Activated CD4-positive, alpha-beta T cell treated with anti-CD3 and anti-CD28 coated beads, Interleukin-2, amount 10 ng/mL, durations not matched to agents 24 days and 14 days (primary cell): ENCODE measurements at places on chromosomes 7 and 10. TPM values are rescaled to one million over a fixed set of nuclear protein-coding genes. Genes with fewer than 3 reads are reported as not detected.

The MNX1 gene
- total RNA-seq: not detected in 2 replicates

GRCh38 chr7:116331020-116331419 is 120.7 kb downstream of the TES start:
- DNase-seq: no peak
- no peaks in the 10 kb centered on the region for H3K4me1 ChIP-seq
- H3K36me3 ChIP-seq: no peaks in the 10 kb centered on the region
- H3K27ac ChIP-seq: no peak overlapping the region

DNA sequence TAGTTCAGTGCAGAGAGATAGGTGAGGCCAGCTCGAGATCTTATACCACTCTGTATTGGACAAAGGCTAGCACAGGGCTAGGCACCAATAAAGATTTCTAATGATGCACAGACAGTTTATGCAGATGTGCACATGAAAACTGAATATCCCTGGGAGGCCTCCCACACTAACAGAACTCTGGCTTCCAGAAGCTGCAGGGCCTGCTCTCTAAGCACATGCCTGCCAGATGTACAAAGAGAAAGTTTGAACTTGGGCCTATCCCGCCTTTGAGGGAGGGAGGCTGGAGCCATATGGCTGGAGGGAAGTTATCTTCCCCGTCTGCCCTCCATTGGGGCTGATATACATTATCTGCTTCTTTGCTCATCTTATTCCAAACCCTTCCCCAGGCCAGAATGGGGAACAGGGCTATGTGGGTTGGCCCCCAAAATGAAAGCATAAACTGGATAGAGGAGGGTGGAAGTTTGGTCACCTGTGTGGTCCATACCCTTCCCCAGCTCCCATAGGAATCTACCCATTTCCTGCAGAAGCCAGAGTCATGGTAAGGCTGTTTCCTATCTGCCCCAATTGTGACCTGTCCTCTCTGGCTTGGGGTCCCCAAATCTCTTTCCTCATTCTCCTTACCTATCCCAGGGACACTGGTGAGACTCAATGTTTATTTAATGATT is 3.8 kb downstream of the KAZALD1 start:
- H3K4me1 ChIP-seq: peaks cover 23% of the 10 kb centered on the region
- H3K36me3 ChIP-seq: no peaks in the 10 kb centered on the region
- no peak overlapping the region for H3K27ac ChIP-seq
- peaks cover 47% of the 10 kb centered on the region for H3K27me3 ChIP-seq
- peak overlapping the region; percentile 88 for H3K4me3 ChIP-seq

The CLEC2L gene
- not detected in 2 replicates for total RNA-seq

GRCh38 chr10:5271526-5271925 is 74.9 kb downstream of the AKR1C4 start:
- H3K4me3 ChIP-seq: no peak overlapping the region
- peaks cover 2% of the 10 kb centered on the region for H3K4me1 ChIP-seq
- H3K27ac ChIP-seq: no peak overlapping the region
- no peaks in the 10 kb centered on the region for H3K27me3 ChIP-seq
- peaks cover 12% of the 10 kb centered on the region for H3K36me3 ChIP-seq
- no peak for DNase-seq

DNA sequence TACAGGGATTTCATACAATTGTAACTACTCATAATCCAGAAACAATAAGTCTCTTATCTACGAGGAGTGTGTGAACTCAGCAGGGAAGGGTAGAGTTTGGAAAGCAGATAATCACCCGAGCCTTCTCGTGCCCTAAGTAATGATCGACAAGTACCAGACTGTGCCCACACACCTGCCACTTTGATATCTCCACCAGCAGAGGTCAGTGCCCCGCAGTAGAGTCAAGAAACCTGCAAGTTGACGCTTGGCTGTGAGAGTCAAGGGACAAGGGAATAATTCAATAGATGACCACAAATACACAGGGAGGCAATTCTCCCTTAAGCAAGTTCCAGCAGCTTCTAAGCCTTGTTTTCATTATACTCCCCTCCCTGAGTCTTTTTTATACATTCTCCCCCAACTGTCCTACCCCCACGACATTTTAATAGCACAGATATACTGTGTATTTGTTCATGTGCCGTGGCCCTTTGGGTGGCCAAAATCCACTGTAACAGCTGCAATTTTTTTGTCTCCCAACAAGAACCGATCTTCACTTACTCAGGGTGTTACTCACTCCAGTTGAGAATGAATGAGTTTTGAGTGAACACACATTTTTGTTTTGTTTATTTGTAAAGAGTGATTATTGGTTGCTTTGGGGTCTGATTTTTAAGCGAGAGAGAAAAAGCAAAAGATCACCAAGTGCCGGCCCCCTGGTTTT is 106.9 kb upstream of the RHEB start:
- H3K4me1 ChIP-seq: peaks cover 20% of the 10 kb centered on the region
- H3K27me3 ChIP-seq: no peaks in the 10 kb centered on the region
- H3K4me3 ChIP-seq: no peak overlapping the region

DNA sequence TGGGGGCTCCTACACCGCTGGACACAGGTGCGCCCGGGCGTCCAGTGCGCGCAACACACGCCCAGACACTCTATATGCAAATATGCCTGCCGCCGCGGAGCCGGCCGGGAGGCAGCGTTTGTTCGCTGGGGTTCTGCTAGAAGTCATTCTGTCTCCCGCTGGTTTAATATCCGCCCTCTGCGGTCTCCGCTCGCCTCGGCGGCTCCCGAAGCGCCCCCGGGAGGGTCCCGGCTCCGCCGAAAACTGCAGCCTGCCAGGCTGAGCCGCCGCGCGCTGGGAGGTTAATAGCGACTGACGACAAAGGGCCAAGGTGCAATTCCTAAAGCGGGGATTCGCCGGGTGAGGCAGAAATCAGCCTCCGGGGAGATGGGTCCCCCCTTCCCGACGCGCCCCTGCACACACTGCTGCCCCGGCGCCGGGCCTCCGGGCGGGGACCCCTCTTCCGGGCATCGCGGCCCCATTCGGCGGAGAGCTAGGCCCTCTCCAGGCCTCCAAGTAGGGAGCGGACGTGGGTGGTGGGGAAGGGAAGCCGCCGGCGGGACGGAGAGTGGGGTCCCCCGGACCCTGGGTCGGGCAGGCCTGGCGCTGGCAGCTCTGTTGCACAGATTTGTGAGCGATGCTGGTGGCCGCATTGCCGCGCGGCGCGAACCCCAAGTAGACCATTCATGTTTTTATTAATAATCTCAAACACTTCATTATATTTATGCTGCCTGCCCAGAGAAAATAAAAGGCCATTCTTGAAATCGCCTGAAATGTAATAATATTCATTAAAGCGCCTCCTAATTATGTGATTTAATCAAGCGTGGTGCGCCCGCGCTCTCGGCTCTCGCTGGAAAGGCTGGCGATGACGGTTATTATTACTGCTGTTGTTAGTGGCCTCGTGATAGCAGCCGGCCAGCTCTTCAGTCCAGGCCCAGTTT is 9.1 kb downstream of the EN2 start:
- H3K4me3 ChIP-seq: no peak overlapping the region
- peaks cover 7% of the 10 kb centered on the region for H3K4me1 ChIP-seq
- no peaks in the 10 kb centered on the region for H3K36me3 ChIP-seq
- H3K27me3 ChIP-seq: peaks cover 84% of the 10 kb centered on the region
- peak; percentile 77 for DNase-seq
- no peak overlapping the region for H3K27ac ChIP-seq

DNA sequence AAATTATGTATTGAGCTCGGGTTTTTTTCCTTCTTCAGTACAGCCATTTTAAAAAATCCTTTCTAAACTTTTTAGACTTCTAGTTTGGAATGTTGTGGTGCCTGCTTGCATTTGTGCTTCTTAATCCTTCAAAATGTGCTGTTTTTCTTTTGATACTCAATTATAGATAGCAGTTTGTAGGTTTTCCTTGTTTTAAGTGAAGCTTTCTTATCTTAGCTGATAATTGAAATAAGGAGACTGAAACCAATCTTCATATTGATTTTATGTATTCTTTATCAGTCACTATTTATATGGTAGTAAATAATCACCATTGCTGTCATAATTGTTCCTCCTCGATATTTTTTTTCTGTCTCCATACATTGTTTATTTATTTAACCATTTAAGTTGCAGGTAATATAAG is 56.6 kb downstream of the TAF3 start:
- no peak overlapping the region for H3K4me3 ChIP-seq
- DNase-seq: no peak
- peaks cover 2% of the 10 kb centered on the region for H3K4me1 ChIP-seq
- no peaks in the 10 kb centered on the region for H3K36me3 ChIP-seq

GRCh38 chr10:91564026-91564425 is 68.8 kb downstream of the PPP1R3C start:
- H3K27me3 ChIP-seq: peaks cover 8% of the 10 kb centered on the region
- DNase-seq: no peak
- H3K36me3 ChIP-seq: no peaks in the 10 kb centered on the region
- H3K27ac ChIP-seq: no peak overlapping the region
- no peaks in the 10 kb centered on the region for H3K4me1 ChIP-seq

DNA sequence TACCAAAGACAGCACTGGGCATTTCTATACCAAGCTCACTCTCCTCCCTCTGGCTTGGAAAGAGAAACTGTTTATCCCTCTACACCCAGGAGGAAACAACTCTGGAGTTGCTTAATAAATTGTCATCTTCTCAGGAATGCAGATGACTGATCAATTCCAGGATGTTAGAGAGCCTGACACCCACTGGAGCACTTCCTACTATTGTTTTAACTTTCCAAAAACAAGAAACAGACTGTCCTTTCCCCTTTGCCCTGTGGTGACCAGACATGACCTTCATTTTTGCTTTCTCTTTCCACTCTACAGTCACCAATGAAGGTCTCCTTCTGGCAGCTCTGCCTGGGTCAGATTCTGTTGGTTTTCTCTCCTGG is 19.6 kb downstream of the GIMAP4 start:
- peak; percentile 73 for DNase-seq
- peak overlapping the region; percentile 71 for H3K4me3 ChIP-seq
- no peaks in the 10 kb centered on the region for H3K27me3 ChIP-seq
- H3K4me1 ChIP-seq: peaks cover 46% of the 10 kb centered on the region
- H3K27ac ChIP-seq: peak overlapping the region; percentile 86

GRCh38 chr10:75955973-75956502 is 524.6 kb downstream of the LRMDA start:
- no peaks in the 10 kb centered on the region for H3K4me1 ChIP-seq
- no peak for DNase-seq
- H3K4me3 ChIP-seq: no peak overlapping the region
- H3K27me3 ChIP-seq: no peaks in the 10 kb centered on the region
- no peak overlapping the region for H3K27ac ChIP-seq

- no peak overlapping the region for H3K4me3 ChIP-seq
- no peak overlapping the region for H3K27ac ChIP-seq
- no peak for DNase-seq
- no peaks in the 10 kb centered on the region for H3K4me1 ChIP-seq
- H3K27me3 ChIP-seq: no peaks in the 10 kb centered on the region
Observed at GRCh38 chr7:48563334-48563733, 361.0 kb upstream of the CDC14C start.

The GTPBP10 gene
- total RNA-seq: 37.1 and 37.7 TPM in 2 replicates

The MBL2 gene
- total RNA-seq: not detected in 2 replicates

DNA sequence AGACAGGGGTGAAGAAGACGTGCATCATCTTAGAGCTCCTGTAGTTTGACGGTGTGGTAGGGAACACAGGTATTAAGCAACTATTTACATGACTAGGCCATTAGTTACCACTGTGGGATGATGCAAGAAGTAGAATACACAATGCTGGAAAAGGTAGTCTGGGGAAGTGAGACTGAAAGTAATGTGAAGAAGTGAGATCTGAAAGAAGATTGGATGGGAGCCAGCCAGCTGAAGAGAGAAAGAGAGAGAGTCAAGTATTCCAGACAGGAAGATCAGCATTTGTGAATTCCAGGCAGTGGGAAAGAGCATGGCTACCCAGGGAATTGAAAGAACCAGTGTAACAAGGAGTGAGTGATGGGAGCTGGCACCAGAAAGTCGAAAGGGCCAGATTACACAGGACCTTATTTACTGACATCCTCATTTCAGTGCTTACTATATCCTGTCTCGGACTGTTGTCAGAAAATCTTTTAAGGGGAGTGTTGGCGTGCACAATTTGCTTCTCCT is 4.0 kb upstream of the CFAP58 start:
- DNase-seq: peak; percentile 63
- H3K36me3 ChIP-seq: no peaks in the 10 kb centered on the region
- peaks cover 21% of the 10 kb centered on the region for H3K4me1 ChIP-seq
- no peaks in the 10 kb centered on the region for H3K27me3 ChIP-seq

DNA sequence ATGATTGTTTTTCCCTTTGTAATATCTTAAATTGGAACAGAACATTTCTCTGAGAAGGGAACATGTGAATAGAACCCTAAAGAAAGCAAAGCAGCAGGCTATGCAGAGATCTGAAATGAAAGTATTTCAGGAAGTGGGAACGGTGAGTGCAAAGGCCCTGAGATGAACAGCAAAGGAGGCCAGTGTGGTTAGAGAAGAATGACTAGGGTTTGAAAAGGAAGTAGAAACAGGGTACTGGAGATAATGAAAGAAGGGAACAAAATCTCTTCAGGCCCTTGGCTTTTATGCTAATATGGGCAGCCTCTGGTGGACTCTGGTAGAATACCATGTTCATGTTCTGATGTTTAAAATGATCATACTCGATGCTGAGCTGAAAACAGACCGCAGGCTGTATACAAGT is 22.2 kb downstream of the ARHGAP21 start:
- no peak overlapping the region for H3K4me3 ChIP-seq
- DNase-seq: peak; percentile 72
- peak overlapping the region; percentile 51 for H3K27ac ChIP-seq
- H3K36me3 ChIP-seq: no peaks in the 10 kb centered on the region
- H3K4me1 ChIP-seq: peaks cover 19% of the 10 kb centered on the region

- DNase-seq: no peak
Observed at GRCh38 chr7:149606826-149607225, 109.2 kb upstream of the ZNF746 start.

- DNase-seq: no peak
- no peaks in the 10 kb centered on the region for H3K27me3 ChIP-seq
- H3K27ac ChIP-seq: no peak overlapping the region
- H3K4me1 ChIP-seq: no peaks in the 10 kb centered on the region
Observed at GRCh38 chr10:1308962-1309616, 252.9 kb downstream of the WDR37 start.

DNA sequence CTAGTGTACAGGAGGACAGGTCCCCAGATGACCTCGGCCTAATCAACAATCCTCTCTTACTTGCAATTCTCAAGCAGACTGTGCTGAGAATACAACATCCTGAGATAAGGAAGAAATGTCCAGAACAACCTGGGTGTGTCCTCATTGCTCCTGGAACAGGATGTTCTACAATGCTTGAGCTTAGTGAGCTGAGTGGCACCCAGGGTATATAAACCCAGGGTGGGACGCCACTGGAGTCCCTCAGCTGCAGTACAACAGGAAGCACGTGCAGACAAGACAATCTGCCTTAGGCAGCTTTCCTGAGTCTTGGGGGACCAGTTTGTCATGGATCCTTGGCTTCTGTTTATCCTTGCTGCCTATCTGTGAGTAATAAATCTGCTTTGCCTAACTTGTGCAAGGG is 27.7 kb upstream of the SLC25A13 start:
- no peaks in the 10 kb centered on the region for H3K36me3 ChIP-seq
- H3K4me3 ChIP-seq: no peak overlapping the region
- no peak overlapping the region for H3K27ac ChIP-seq
- H3K27me3 ChIP-seq: peaks cover 7% of the 10 kb centered on the region
- no peaks in the 10 kb centered on the region for H3K4me1 ChIP-seq

DNA sequence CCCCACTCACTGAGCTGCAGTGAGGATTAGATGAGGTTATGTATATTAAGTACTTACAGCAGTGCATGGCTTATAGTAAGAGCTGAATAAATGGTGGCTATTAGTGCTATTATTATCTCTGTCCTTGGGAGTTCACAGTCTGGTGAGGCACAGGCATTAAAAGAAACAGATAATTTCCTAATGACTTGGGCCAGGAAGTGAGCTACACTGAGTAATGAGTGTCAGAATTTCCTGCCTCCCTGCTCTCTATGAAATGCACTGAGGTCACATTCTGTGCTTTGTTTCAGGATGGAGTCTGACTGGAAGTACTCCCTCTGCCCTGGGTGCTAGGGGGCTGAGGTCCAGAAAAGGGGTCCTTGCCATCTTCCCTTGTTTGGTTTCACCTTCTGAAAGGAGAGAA is 48.7 kb upstream of the LOXL4 start:
- H3K4me3 ChIP-seq: no peak overlapping the region
- DNase-seq: no peak
- H3K4me1 ChIP-seq: no peaks in the 10 kb centered on the region
- no peak overlapping the region for H3K27ac ChIP-seq
